ENCODE measurements at places on chromosomes 1 and 21. TPM values are rescaled to one million over a fixed set of nuclear protein-coding genes. Genes with fewer than 3 reads are reported as not detected.

GRCh38 chr1:208834381-208835096 lies 590.4 kb upstream of the PLXNA2 start:
- DNase-seq = no peak

DNA sequence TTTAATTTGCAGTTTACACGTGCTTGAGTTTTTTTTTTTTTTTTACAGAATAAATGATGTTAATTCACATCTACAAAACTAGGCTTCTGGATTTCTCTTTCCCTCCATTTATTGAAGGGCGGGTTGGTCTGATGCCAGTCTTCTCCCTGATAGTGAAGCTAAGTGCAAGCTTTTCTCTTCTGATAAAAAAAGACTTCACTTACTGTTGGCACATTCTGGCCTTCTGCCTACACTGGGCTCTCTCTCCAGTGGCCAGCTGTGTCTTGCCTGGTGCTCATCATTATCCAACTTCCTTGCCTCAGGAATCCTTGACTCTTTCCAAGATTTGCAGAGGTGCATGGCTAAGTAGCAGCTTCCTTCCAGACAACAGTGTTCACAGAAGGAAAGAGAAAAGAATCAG lies 7.6 kb upstream of the RAP1A start:
- no peak for DNase-seq

- DNase-seq = no peak
These were observed 179.4 kb downstream of the SLC45A1 start for GRCh38 chr1:8497210-8497819.

The COL6A1 gene
- total RNA-seq = 1.2 TPM

- no peak for DNase-seq
These were observed 19.5 kb downstream of the ST7L start for GRCh38 chr1:112599477-112599876.

The B4GALT2 gene
- total RNA-seq = 76.2 TPM

GRCh38 chr1:52413410-52413989 lies 9.1 kb downstream of the PRPF38A start:
- DNase-seq = no peak

The BGLAP gene
- 1.2 TPM for total RNA-seq

- peak; percentile 37 for DNase-seq
These were observed 7.1 kb upstream of the PTTG1IP start for GRCh38 chr21:44880405-44881197.

DNA sequence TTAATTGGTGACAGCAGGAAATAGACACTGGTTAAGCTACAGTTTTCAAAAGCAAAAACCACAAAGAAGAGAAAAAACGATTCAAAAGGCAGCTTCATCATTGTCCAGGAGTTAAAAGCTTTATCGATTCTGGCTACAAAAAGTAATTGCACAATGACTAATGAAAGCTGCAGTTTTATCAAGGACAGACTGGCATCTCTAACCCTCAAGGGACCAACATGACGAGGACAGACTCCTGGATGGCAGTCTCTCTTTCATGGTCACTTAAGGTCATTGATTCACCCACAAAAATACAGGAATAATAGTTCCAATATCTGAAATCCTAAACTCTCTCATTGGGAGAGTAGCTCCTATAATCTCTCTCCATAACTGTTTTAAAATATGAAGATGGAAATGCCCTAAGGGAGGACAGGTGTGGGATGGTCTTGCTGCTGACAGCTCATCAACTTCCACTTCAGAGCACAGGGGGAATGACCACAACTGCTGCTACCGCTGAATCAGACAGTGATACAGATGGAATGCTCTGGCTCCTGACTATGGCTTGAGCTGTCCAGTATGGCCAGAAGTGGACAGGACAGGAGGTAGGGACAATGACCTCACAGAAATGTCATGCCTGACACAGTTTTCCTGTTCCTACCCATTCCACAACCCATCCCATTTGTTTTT lies 17.4 kb upstream of the CPLANE2 start:
- DNase-seq = no peak

DNA sequence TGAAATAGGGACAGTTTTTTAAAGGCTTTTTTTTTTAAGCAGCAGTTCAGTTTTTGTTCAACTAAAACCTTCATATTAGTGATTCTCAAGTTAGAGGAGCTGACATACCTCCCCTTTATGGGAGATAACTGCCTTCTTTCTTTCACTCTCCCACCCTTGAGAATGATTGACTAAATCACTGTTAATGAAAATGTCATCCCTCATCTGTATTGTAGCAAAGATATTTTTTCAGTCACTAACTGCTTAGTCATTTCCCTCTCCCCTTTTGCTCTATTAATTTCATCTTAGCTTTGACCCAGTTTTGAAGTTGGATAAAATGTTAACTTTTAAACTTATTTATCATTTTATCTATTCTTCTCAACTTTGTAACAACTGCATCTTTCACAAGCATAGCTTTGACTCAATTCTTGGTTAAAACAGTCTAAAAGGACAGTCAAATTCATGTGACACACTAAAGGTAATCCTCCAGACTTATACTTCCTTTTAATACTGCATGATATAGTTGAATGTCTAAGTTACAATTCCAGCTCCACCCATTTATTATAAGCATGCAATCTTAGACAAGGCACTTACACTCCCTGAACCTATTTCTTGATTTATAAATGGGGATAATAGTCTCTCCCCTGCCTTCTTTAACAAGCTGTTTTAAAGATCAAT lies 17.1 kb downstream of the CAPZA1 start:
- DNase-seq = no peak

- no peak for DNase-seq
These were observed 105.2 kb downstream of the EDEM3 start for GRCh38 chr1:184649451-184649888.

GRCh38 chr1:194600716-194601115 lies 1414.3 kb upstream of the B3GALT2 start:
- no peak for DNase-seq

DNA sequence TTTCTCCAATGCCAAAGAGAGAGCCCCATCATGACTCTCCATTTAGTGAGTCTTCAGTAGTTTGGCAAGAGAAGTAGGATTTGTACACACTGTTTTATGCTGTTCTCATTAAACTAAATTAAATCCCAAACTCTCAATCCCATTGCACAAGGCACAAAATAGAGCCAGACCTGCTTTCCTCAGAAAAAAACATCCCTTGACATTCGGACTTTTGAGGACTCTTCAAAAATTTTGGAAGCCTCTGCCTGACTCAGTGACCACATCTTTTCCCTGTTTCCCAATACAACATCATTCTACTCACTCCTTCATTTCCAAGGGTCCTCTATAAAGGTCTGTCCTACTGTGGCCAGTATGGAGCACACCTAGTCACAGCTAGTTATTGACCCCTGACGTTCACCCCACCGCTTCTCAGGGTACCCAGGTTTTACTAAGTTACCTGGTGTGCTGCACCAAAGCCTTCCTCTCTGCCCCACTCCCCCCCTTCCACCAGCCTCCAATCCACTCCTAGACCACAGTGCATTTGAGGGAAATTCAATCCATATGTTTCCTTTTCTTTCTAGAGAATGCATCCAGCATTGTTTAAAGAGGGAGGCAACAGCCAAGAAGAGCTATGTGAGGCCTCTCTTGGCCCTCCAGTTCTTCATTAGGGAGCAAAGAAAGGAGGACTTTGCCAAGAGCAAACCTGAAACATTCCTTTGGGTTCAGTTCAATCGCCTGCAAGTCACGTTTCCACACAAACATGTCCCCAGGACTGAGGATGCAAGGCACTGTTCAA lies 428.7 kb downstream of the PLPP3 start:
- DNase-seq = no peak

The GJC2 gene
- 0.62 TPM for total RNA-seq
